GM19239 (cell line): ENCODE measurements at places on chromosomes 1 and 21.

DNA sequence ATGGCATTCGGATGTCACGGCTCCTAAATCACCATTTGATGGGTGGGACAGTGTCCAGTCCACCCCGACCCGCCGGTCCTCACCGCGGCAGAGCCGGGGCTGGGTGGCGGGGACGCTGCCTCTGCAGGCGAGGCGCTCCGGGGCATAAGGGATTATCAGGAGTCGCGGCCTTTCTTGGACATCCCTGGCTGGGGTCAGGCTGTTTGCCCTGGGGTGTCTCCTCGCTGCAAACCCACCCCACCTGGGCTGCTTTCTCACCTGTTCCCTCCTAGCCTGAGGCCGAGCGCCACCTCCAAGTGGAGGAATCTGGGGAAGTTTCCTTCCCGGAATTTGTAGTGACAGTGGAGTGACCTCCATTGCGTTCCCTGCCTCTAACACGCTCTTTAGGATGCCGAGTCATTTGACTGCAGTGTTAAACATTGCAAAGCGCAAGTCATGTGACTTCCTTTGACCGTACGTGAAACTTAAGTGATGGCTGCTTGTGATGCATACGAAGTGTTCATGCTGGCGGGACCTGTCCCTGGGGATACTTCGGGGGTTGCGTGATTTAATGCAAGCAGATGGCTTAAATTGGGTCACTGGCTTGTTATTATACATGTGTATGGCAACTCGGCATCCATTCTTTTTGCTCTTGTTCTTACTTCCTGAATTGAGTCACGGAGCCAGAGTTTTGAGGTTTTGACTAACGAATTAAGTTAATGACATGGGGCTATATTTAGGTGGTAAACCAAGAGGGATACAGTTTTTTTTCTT is 536 bp downstream of the LGALS8 start:
- DNase-seq = peak; percentile 59

- no peak for DNase-seq
Observed at GRCh38 chr1:160868141-160868540, 5.5 kb upstream of the CD244 start.

- no peak for DNase-seq
Observed at GRCh38 chr1:29390491-29391361, 154.4 kb downstream of the PTPRU start.

DNA sequence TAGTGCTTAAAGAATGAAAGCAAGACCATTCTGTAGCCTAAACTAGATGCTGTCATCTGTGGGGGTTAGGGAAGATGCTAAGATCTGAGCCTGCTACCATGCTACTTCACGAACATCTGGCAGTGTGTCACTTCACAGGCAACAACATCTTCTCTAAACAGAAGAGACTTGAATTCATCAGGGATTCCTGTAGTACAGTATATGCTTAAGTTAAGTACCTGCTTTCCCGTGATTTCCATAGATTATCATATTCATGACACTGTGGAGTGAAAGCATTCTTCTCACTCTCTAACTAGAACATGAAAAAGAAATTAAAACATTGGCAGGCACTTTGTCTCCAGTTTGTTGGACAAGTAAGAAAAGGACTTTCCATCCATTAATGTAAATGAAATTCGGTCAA is 390.9 kb downstream of the PTBP2 start:
- DNase-seq = no peak

GRCh38 chr1:69754521-69754920 is 186.8 kb downstream of the LRRC7 start:
- DNase-seq = no peak

DNA sequence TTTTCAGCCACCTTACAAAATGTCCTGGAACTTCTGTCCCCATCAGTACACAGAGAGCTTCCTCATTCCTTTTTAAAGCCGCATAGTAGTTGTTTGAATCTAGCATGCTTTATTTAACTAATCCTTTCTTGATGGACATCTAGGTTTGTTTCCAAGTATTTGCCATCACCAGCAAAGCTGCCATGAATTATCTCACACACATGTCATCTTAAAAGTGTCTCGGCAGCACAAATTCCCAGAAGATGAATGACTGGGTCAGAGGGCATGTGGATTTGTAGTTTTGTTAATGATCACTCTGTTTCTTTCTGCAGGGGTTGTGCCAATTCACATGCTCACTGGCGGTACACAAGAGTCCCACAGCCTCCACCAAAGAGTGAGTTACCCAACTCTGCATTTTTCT is 68.3 kb downstream of the CLIC6 start:
- DNase-seq = no peak

DNA sequence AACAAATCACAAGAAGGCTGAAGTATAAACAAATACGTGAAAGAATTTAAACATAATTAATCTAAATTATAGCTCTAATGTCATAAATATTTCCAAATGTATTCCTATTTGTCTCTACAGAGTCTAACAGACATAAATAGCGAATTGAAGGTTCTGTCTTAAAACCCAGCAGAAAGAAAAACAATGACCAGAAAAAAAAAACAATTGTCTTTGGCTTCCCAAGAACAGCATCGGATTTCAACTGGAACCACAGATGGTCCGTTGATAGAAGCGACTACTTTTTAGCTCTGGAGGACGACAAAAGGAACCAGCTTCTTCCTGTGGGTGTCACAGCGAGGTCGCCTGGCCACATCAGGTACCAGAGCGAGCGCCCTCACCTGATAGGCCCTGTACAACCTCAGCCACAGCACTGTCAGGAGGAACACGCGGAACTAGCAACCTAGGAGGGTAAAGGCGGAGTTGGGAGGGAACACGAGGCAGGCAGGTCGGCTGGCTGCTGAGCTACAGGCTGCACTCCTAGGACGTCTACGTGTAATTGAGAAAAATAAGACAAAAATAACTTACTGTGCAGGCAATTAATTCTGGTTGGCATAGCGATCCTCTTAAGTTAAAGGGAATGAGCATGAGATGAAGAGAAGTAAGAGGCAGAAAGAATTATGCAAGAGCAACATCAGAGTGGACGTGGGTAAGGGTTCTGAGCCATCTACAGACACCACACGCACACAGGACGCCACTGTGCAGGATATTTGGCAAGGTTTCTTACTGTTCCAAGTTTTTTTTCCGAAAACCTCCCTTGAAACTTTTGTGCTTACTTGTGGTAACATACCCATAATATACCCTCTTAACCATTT is 16.7 kb upstream of the PRDM15 start:
- DNase-seq = peak; percentile 40

DNA sequence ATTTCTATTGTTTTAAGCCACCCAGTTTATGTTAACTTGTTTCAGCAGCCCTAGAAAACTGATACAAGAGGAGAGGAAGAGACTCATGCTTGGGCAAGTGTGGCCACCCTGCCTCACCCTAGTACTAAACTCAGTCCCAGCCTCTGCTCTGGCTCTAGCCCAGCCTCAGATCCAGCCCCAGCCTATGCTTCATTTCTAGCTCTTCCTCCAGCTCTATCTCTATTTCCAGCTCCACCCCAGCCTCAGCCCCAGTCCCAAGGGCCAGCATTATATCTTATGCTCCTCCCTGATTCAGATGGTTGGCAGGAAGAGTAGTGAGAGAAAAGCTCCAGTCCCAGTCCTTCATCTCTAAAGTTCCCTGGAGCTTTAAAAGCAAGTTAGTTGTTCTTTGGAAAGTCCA is 535.5 kb downstream of the PTPRC start:
- DNase-seq = no peak

GRCh38 chr1:198040880-198041279 is 115.9 kb upstream of the NEK7 start:
- no peak for DNase-seq

GRCh38 chr1:7478809-7479499 is 292.1 kb upstream of the VAMP3 start:
- DNase-seq = no peak

DNA sequence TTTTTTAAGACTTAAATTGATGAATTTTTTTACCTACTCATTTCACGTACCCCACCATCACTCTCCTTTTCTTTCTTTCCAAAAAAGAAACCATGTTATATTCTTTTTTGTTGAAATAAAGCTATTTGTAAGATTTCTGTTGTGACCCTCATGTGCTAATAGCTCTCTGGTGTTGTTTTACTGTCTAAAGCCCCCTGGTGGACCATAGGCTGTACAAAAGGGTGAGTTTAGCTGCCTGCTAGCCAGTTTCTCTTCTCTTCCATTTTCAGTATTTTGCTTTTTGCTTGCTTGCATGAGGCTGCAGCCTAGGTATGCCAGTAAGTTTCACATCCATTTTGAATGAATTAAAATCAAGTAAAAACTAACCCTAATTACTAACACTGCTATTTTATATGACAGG is 15.6 kb upstream of the VAMP3 start:
- DNase-seq = no peak

GRCh38 chr1:203652724-203653461 is 26.3 kb downstream of the ATP2B4 start:
- no peak for DNase-seq

DNA sequence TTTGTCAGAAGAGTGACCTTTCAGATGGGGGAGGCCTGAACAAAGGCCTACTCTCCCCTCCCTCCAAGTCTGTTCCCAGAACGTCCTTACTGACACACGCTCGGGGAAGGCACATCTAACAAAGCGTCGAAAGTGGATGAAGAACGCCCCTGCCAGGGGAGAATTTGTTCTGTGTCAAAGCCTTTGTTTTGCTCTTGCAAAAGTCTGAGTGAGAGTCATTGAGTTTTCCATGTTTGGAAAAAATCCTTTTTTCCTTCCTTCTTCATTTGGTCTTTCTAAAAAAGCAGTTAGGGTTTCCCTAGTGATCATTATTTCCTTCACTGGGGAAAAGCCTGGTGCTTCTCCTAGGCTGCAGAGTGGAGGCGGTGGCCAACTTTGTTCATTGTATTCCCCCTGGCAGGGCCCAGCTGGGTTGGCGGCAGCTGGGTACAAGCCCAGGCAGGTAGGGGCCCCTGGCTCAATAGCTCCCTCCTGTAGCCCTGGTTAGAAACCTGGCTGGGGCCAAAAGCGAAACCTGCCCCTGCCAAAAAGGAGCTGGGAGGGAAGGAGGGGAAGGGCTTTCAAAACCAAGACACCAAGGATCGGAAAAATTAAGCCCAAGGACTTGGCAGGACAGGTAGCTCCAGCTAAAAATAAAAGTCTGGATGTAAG is 81.1 kb downstream of the ITPKB start:
- DNase-seq = no peak

DNA sequence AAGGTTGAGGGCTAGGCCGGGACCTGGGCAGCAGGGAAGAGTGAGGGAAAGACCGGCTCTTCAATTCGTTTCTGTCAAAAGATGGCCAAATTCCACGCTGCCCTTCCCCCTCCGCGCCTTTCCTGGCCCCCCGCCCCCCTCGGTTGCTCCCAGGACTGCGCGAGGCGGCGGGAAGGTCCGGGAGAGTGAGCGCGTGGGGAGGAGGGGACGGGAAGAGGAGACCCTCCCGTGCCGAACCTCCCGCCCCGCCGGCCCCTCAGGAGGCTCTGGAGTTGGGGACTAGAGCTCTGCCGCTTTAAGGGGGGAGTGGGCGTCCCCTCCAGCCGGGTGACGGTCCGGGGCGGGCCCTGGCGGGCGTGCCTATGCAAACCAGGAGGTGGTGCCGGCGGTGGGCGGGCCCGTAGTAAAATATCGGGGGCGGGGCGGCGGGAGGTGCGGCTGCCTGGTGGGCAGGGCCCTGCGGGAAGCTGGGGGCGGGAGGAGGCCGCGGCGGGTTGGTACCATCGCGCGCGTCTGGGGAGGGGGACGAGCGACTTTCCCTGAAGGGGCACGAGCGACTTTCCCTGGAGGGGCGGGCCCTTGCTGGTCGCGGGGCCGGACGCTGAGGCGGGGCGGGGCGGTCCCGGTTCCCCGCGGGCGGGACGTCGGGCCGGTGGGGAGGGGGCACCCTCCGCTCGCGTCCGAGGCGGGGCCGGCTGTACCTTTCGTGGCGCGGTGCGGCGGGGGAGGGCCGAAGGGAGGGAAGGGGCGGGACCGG is 58.2 kb downstream of the BCL9 start:
- DNase-seq = peak; percentile 85

- no peak for DNase-seq
Observed at GRCh38 chr21:21232320-21232719, 234.1 kb downstream of the NCAM2 start.

DNA sequence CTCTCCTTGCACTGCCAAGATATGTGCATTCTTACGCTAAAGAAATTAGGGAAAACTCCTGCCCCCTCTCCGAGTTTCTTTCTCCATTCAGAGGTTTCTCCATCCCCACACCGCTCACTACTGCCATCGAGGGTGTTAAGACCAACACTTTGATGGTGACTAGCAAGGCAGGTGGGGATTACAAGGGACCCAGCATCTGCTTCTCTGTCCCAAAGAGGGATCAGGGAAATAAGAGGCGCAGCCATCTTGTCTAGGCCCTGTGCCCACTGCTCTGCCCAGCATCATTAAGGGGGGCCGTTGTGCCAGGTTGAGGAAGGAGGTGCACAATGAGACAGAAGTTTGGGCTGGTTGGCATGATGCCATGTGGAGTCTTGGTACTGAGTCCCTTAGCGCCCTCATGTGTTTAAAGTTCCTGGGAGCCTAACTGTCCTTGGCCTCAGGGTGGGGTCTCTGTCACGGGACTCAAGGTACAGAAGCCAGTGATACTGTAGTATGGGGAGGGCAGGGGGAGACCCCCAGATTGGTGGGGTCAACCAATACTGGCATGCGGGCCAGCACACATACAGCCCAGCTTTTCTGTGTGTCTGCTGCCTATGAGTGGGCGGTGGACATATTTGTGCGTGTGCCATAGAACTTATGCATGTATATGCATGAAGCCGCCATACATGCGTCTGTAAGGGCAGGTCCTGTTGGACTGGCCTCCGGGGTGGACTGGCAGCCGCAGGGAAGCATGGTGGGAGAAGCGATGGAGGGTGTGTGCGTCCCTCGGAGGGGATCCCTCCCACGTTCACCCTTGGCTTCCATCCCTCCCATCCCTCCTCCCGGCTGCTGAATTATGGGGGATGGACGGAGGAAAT is 5.5 kb downstream of the EFNA3 start:
- DNase-seq = no peak

GRCh38 chr1:221865808-221866207 is 123.9 kb upstream of the DUSP10 start:
- DNase-seq = no peak

- DNase-seq = no peak
Observed at GRCh38 chr1:232319518-232320210, 310.3 kb downstream of the SIPA1L2 start.

GRCh38 chr1:58447886-58448285 is 98.6 kb downstream of the OMA1 start:
- DNase-seq = no peak

DNA sequence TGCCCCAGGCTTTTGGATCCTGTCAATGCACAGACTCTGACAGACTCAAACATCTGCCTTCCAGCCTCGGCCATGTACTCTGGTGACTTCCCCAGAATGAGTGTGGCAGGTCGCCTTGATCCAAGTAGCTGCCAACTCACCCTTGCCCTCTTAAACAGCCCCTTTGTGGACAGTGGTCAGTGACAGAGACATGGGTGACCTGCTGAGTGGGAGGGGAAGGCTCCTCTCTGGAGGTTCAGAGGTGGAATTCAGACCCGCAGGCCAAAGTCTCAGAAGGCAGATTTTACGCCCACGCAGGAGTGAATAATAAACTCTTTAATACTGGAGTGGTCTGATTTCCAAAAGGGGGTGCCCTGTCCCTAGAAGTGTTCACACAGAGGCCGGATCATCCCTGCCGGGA is 63.5 kb downstream of the TLR5 start:
- no peak for DNase-seq

GRCh38 chr21:41931041-41931451 is 22.8 kb downstream of the C2CD2 start:
- no peak for DNase-seq
